ENCODE measurements at places on chromosomes 6 and 20.

- no peak for DNase-seq
These were observed 208.0 kb upstream of the TAB2 start for GRCh38 chr6:149109397-149110070.

- DNase-seq, result no peak
These were observed 34.4 kb upstream of the KIF16B start for GRCh38 chr20:16607364-16608276.

DNA sequence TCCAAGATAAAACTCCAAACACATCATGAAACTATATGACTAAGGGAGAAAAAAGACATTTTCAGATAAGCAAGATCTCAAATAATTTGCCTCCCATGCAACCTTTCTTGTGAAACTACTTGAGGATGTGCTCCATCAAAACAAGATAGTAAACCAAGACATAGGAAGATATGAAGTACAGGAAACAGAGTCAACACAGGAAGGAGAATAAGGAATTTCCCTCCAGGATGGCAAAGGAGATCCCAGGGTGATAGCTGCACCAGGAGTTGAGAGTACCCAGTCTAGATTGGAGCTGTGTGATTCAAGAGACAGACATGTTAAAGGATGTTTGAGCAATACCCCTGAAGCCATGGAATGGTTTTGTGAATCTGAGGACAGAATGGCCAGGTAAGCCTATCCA lies 15.3 kb downstream of the IL17A start:
- DNase-seq, result no peak

DNA sequence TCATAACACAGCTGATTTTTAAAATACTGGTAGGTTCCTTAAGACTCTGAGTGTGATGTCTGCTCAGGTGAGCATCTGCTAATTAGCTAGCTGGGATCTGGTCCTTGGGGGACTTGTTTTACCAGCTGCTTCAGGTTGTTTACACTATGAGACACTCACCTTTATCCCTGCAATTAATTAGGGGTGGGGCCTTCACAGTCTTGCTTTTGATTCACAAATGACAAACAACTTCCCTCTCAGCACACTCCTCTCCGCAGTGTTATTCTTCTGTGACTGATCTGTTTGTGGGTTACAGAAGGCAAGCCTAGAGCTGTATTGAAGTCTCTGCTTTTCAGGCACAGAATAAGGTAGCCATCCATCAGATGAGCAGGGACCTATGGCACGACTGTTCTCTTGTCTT lies 62.0 kb upstream of the CD83 start:
- no peak for DNase-seq

DNA sequence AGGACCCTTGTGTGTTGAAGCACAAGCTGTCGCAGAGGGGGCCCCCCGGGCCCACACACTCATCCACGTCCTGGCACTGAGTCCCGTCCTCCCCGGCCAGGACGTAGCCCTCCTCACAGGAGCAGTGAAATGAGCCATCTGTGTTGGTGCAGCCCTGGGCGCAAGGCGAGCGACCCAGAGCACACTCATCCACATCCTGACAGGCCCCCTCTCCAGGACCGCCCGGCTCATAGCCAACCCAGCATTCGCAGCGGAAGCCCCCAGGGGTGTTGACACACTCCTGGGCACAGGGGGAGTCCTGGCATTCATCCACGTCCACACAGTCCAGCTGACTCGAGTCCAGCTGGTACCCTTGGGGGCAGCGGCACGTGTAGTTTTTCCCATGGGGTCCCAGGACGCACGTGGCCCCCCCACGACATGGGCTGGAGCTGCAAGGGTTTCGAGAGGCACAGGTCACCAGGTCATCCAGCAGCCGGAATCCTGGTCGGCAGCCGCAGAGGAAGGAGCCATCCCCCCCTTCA lies 1.2 kb downstream of the CD93 start:
- no peak for DNase-seq

DNA sequence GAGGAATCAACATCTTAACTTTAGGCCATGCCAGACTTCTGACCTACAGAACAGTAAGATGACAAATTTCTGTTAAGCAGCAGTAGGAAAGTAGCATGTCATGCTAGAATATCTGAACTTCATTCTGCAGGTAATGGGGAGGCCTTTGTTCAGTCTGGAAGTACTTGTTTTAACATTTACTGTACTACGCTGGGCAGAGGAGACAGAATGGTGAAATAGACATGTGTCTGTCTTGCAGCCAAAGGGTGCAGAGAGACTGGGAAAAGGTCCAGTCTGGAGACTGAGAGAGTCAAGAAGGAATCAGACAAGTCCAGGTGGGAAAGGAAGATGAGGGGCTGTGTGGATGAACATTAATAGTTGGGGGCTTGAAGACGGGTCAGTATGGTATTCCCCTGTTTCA lies 17.5 kb upstream of the ZBTB2 start:
- DNase-seq, result no peak

- DNase-seq, result no peak
These were observed 9.1 kb upstream of the PBOV1 start for GRCh38 chr6:138227316-138227781.

GRCh38 chr6:17497535-17498095 lies 102.5 kb upstream of the FAM8A1 start:
- DNase-seq, result no peak

- DNase-seq, result no peak
These were observed 249.3 kb downstream of the TBX18 start for GRCh38 chr6:84515067-84515466.

DNA sequence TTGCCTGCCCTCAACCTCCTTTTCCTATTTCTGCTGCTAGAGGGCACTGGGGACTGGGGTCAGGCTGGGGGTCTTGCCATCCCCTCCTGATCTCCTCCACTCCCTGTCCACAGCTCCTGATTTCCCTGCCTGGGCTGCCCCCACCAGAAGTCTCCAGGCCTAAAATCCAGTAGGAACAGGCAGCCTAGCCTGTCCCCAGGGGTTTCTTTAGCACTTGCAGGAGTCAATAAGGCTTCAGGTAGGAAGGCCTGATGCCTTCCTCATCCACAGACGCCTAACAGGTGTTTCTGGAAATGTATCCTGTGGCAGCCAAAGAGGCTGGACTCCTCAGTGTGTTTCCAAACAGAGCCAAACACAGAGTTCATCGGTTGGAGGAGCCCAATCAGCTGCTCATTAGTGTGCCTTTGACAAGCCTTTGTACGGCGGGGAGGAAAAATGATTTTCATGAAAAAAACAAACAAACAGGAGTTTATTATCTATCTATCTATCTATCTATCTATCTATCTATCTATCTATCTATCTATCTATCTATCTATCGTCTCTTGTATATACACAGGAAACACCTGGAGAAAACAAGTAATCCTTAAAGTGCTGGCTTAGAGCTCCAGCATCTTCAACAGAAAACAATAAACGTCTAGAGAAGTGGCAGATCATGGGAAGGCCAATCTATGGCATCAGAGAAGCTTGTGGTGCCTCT lies 3.7 kb upstream of the RAET1E start:
- DNase-seq, result no peak

All from stimulated activated CD4-positive, alpha-beta T cell treated with anti-CD3 and anti-CD28 coated beads, Interleukin-15, amount 100 ng/mL, for 24 hours (primary cell).